ENCODE measurements at places on chromosomes 7 and 10. TPM values are rescaled to one million over a fixed set of nuclear protein-coding genes. Genes with fewer than 3 reads are reported as not detected.

NPC1L1 gene
- total RNA-seq = not detected

SEMA3A gene
- 41.3 TPM for total RNA-seq

ADRA2A gene
- 34.7 TPM for total RNA-seq

ACBD7 gene
- 8.1 TPM for total RNA-seq

ANKRD16 gene
- total RNA-seq = 14.1 TPM

PRKCQ gene
- 2.2 TPM for total RNA-seq

TMEM178B gene
- 79.5 TPM for total RNA-seq

ACSM6 gene
- total RNA-seq = not detected
